ENCODE measurements at places on chromosomes 6 and 20.
A peak's percentile ranks its signal among the peaks of the same experiment; 100 is the strongest.

DNA sequence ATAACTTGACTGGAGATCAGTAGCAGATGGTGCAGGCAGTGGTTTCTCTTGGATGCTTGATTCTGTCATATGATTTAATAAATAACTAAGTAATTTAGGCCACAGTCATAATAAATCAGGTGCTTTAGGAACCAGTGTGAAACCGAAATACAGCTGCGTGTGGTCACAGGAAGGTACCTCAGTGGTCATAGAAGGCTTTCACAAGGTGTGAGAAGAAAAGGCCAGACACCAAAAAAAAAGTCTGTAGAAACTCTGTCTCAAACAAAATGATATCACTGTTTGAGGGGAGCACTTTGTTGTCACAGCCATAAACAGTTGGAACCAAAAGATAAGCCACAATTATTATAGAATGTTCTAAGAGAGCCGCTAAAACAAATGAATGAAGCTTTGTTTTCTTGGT lies 56.5 kb downstream of the ARMC2 start:
- DNase-seq = no peak

DNA sequence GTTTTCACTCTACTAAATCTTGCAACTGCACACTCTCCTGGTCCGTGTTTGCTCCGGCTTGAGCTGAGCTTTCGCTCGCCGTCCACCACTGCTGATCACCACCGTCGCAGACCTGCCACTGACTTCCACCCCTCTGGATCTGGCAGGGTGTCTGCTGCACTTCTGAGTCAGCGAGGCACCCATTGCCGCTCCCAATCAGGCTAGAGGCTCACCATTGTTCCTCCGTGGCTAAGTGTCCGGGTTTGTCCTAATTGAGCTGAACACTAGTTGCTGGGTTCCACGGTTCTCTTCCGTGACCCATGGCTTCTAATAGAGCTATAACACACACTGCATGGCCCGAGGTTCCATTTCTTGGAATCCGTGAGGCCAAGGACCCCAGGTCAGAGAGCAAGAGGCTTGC lies 98.6 kb upstream of the GPR6 start:
- no peak for DNase-seq

DNA sequence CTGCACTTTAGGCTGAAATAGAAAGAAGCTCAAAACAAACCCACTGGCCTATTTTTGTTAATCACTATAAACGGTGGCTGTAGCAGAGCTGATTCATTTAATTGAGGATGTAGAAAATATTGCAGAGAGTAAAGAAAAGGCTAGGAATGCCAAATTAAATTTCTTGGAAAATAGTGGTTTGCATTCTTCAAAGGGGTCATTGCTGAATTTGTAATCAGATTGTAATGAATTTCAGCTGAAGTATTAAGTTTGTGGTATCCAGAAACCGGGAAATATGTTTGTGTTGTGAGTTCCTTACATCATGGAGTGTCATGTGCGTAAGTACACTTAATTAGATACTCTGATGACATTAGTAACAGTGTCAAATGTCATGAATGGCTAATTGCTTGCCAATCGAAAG lies 203.0 kb downstream of the SAMD5 start:
- DNase-seq = no peak

GRCh38 chr6:35259194-35259947 lies at the start of gene ZNF76:
Gene ZNF76, plus strand, starts transcription at chr6:35259735. Its CDS starts 21,417 bp downstream, at chr6:35281152.
- DNase-seq = peak; percentile 98

DNA sequence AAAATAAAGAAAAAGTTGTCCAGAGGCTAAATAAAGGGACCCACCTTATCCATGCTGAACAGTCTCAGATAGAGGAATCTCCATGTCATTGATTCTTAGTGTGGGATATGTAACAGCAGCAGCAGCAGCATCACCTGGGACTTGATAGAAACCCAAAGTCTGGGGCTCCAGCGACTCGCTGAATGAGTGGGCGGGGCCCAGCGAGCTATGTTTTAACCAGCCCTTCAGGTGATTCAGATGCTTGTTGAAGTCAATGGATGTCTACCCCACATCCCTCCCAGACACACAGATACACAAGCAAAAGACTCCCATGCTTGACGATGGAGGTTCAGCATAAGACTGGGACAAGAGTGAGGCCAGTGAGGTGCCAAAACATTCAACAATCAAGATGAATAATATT lies 298.6 kb downstream of the UBE3D start:
- DNase-seq = no peak

DNA sequence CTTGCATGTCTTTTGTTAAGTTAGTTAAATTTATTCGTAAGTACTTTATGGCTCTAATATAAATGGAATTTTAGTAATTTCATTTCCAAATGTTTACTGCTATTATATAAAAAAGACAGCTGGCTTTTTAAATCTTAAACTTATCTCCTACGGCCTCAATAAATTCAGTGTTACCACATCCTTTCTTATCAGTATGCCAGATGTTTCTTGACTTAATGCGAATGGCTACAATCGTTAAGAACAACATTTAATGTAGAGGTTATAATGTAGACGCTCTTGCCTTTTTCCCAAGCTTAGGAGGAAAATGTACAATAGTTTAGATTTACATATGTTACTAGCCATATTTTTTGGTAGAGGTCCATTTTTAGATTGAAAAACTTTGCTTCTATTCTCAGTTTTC lies 659.4 kb downstream of the TENT5A start:
- DNase-seq = no peak

GRCh38 chr20:33662172-33662571 lies at the start of gene C20orf144:
Gene C20orf144, plus strand, starts transcription at chr20:33662327. Its CDS starts 19 bp downstream, at chr20:33662346.
- DNase-seq = no peak

DNA sequence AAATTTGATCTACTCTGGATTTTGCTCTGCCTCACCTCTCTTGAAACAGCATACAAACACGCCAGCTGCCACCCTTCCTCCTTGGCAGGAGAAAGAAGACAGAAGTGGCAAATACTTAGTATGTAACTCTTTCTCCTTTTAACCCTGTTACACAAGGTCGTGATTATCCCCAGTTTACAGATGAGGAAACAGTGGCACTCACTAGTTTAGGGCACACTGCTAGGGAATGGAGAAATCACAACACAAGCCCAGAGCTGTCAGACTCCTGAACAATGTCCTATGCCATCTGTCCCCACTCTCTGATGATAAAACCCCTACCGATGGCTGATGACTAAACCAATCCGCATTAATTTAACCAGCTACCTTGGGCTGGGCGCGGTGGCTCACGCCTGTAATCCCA lies 79.7 kb downstream of the FGD2 start:
- no peak for DNase-seq

DNA sequence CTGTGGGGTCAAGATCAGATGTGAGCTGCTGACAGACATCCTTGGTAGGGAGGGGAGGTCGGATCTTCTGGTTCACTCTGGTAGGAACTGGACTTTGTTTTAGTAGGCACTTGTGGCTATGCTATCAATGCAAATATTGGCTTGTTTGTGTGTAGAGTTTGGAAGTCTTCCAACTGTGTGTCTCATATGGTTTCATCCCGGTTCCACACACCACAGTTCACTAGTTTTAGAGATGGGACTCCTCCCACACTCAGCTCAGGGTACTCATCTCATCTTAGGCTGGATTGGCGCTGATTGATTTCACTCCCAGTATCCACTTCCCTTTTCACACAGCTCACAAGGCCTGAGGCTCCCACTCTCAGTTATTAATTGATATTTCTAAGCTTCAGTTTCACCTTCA lies 161.3 kb downstream of the THBS2 start:
- DNase-seq = no peak

- no peak for DNase-seq
These were observed 134.3 kb downstream of the ISM1 start for GRCh38 chr20:13355411-13355810.

- DNase-seq = no peak
These were observed 47.0 kb upstream of the TGM3 start for GRCh38 chr20:2248837-2249236.

DNA sequence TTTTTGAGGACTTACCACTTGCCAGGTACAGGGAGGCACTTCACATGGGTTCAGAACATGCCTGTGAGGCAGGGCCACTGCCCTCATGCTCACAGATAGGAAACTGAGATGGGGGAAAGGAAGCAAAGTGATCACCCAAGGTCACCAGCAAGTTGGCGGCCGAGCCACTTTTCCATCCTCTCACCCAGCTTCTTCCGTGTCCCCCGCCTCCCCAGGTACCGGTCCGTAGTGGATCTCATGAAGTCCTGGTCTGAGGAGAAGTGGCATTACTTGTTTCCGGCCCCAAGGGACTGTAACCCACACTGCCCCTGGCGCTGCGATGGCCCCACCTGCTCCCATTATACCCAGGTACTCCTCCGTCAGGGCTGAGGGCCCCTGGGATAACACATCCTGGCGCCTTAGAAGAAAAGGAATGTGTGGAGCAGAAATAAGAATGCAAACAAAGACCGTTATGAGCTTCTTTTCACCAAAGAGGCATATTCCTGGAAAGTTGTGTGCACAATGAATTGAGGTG lies 6.4 kb downstream of the R3HDML start:
- DNase-seq = no peak

GRCh38 chr6:151408858-151409257 lies 17.5 kb upstream of the ZBTB2 start:
- no peak for DNase-seq

DNA sequence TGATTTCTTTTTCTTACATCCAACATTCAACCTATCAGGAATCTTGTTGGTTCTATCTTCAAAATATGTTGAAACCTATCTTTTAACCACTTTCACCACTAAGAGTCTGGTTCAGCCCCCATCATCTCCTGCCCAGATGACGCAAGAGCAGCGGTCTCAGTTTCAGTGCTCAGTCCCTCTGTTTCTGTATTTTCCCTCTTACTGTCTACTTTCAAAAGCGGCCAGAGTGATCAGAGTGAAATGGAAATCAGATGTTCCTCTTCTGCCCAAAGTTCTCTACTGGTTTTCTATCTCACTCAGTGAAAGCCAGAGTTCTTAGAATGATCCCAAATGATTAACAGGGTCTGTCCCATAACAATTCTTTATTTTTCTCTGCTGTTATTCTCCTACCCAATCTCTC lies 147.9 kb upstream of the PDE7B start:
- DNase-seq = no peak

DNA sequence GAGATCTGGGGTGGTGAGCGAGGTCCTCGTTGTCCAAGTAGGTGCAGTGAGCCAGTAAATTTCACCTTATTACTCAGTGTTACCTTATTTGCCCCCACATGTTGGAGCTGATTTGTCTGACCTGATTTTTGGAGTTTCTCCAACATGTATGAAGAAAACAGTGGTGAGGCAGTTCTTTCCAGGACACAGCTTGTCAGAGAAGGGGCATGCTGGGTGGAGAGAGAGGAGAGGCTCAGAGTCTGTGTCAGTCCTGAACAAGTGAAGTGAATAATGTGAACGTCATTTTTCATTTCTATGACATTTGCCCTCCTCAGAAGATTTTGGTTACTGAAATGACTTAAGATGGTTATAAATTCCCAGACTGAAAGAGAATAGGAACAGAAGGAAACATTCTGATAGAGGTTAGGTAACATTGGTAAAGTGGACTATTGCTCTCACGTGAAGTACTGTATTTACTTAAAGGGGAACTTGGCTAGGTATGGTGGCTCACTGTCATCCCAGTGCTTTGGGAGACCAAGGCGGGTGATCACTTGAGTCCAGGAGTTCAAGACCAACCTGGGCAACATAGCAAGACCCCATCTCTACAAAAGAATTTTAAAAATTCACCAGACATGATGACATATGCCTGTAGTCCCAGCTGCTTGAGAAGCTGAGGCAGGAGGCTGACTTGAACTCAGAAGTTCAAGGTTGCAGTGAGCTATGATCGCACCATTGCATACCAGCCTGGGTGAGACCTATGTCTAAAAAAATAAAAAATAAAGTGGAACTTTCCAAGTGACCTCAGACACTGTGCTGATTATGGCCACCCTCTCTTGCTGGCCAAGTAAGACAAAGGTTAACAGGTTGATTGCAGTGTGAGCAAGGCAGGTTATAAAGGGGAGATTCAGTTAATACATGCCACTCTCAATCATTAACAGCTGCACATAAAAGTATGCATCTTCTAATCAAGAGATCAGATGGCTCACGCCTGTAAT lies 184.3 kb downstream of the EDN1 start:
- DNase-seq = no peak

- DNase-seq = peak; percentile 50
These were observed 1.8 kb downstream of the CHMP4B start for GRCh38 chr20:33812908-33813462.

GRCh38 chr6:13234130-13234529 lies 94.2 kb downstream of the TBC1D7 start:
- no peak for DNase-seq

DNA sequence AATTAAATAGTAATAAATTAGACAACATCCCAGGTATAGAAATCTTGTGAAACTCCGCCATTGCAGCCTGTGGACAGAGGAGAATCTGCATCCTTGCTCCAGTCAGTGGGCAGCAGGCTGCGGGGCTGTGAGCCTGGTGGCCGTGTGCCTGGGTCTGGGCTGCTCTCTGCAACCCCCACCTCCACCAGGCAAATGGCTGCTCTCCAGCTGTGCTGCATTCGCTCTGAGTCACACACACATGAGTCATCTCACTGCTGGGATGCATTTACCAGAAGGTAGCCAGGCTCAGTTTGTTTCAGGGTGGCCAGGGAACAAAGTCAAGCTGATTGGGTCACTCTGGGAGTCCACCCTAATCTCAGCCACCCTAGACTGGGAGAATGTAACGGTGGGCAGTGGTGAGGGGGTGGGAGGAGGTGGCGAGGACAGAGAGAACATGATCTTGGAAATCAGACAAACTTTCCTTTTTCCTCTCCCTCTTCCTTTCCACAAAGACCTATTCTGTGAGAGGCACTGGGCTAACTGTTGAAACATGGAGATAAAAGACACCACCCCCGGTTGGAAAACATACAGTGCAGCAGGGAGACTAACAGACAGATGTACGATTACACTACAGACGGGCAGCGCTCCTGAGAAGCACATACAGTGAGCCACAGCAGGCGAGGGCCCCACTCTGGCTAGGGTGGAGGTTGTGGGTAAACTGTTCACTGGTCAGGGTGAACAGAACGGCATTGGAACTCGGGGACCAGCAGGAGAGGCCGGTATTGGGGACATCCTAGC lies 59.2 kb downstream of the TRAM2 start:
- DNase-seq = no peak

DNA sequence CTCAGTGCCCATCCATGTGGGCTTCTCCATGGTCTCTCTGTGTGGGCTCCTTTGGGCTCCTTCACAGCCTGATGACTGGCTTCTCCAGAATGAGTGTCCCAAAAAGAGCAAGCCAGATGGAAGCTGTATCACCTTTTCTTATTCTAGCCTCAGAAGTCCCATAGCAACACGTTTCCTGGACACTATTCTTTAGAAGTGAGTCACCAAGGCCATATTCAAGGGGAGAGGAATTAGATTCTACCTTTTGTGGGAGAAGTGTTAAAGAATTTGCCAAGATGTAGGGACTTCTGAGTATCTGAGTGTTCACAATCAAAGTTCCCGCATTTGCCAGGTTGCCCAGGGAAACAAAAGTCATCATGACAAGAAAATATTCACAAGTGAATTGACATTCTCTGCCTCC lies 20.7 kb upstream of the TBC1D22B start:
- no peak for DNase-seq

DNA sequence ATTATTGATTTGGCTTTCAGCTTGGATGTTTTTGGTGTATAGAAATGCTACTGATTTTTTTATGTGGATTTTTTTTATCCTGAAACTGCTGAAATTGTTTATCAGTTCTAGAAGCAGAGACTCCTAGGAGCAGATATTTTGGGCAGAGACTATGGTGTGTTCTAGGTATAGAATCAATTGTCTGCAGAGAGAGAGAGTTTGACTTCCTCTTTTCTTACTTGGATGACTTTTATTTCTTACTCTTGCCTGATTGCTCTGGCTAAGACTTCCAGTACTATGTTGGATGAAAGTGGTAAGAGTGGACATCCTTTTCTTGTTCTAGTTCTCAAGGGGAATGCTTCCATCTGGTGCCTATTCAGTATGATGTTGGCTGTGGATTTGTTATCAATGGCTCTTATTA lies 370.6 kb downstream of the PHF3 start:
- DNase-seq = no peak
